ENCODE measurements at places on chromosomes 4 and X.

DNA sequence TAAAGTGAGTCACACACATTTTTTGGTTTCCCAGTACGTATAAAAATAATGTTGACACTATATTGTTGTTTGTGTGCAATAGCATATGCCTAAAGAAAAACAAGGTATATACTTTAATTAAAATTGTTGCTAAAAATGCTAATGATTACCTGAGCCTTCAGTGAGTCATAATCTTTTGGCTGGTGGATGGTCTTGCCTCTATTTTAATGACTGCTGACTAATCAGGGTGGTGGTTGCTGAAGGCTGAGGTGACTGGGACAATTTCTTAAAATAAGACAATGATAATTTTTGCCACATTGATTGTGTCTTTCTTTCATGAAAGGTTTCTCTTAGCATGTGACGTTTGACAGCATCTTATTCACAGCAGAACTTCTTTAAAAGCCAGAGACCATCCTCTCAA, 21.0 kb upstream of the ANXA10 start:
- no peak for DNase-seq

DNA sequence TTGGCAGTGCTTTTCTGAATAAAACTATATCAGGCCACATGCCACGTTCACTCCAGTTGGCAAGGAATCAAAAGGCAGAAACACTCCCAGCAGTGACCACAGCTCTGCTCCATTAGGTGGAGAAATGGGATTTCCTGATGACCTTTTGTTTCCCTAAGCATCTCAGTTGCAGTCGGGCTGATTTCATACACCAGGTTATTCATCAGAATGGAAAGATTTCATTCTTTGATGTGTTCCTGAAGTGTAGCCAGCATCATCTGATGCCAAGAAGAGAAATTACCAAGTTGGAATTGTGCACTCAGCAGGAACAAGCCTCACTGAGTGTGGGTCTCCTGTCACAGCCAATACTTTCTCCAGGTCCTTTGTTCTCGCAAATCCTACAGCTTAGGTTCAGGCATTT, 193.7 kb downstream of the SPATA18 start:
- no peak for DNase-seq

DNA sequence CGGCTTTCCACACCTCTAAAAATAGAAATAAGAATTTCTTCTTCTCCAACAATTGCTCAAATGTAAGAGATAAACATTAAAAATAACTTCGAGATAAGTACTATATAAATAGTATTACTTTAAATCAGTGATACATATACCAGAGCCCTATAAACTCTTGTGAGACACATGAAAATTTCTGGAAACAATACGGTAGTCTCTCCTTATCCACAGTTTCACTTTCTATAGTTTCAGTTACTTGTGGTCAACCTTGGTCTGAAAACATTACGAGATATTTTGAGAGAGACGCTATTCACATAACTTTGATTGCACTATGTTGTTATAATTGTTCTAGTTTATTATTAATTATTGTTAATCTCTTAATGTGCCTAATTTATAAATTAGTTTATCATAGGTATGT, 101.5 kb upstream of the CXXC4 start:
- DNase-seq: no peak

GRCh38 chr4:52997132-52997416, 135.0 kb downstream of the RASL11B start:
- no peak for DNase-seq

DNA sequence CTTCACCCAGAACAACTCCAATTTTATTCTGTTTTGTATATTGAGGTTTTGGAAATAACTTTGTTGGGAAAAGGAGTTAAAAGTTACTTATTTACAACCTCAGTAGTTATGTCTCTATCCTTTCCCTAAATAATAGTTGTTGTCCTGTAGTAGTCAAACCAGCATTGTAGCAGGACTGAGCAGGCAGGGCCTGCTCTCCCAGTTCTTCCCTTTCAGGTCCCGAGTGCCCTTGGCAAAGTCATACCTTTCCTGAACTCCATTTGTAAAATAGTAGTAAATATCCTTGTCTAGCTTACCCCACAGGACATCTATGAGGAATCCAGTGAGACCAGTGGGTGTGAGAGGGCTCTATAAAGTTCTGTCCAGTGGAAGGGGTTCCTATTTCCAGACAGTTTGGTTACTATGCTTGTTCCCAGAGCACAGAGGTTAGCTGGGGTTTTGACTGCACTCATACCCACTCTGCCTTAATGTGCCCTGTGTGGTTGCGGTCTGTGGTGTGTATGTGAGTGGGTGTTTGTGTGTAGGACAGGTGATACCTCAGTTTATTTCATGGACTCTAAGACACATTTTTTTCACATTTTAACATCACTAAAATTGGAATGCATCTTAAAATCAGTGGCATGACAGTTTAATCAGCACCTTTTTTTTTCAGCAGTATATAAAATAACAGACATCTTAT, 136.3 kb downstream of the AMMECR1 start:
- no peak for DNase-seq

DNA sequence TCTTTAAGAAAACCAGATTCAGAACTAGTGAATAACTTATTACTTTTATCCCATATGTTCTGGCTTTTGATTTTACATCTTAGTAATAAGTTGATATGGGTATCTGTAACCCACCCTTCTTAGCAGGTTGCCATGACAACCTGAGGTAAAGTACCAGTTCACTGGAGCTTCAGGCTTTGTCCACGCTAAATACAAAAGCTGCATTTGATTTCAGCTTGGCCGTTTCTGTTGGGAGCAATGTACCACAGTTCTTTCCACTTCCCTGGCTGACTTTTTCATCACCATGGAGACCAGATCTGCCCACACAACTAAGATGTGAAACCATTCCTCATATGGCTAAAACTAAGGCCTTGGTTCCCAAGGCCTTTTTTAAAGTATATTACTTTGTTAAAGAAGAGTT, 26.1 kb downstream of the KLHL34 start:
- no peak for DNase-seq

DNA sequence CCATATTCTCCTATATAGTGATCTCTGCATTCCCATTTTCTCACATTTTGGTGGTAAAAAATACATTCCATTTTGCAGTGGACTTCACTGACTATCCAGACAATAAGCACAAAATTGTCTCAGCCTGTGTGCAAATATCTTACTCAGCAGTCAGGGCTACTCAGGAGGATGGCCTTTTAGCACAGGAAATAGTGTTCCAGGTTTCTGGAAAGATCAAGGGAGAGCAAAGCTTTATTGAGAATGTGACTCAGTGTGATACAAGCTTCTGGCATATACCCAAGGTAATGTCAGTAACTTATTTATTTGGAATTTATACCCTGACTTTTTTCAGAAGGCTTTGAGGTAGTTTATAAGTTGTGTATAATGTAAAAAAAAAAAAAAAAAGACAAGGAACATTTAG, 233.4 kb downstream of the TEX13A start:
- DNase-seq: no peak

GRCh38 chr4:183600189-183600685, 58.7 kb downstream of the RWDD4 start:
- no peak for DNase-seq

- no peak for DNase-seq
Observed at GRCh38 chr4:113636877-113637276, 124.7 kb downstream of the CAMK2D start.

GRCh38 chrX:55161581-55161980, 58.6 kb upstream of the PAGE5 start:
- no peak for DNase-seq

- no peak for DNase-seq
Observed at GRCh38 chr4:41267997-41268396, 11.3 kb downstream of the UCHL1 start.

DNA sequence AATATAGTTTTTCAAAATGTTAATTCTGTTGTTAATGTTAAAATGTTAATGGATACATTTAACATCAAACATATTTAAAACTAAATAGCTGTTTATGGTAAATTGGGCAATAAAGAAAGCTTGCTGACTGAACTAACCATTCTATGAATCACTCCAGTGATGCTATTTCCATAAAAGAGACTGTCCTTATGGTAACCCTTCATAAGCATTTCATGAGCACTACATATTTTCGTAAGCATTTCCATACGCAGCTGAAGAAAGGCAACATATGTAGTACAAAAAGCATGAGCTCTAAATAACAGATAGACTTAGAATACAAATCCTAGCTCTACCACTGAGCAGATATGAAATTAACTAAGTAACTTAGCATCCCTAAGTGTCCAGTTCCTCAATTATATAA, 188.9 kb downstream of the COL25A1 start:
- DNase-seq: no peak

DNA sequence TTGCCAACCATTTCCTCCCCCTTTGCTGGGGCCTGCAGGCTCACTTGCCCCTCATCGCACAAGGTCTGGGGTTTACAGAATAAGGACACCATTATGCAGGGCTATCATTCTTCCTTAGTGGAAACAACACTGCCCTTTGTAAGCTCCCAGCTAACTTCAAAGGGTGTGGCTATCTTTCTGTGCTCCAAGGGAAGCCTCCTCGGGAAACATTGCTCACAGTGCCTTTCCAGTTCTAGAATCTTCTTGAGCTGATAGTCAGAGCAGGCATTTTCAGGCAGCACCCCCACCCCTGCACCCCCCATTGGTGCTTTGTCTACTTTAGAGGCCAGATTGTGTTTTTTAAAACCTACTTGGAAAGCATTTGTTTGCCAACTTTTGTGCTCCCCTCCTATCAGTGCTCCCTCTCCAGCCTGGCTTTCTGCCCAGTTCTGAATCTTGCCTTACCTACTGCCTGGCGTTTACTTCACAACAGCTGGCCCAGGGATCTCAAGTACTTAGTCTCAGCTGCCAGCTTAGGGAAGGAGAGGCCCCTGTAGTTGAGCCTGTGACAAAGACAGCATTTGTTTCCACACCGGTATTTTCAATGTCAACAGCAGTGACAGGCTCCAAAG, 53.5 kb downstream of the PLAC1 start:
- DNase-seq: no peak

Measured in GM12878 (cell line).